Kidney tubule cell (primary cell): ENCODE measurements at places on chromosomes 16 and 17.

DNA sequence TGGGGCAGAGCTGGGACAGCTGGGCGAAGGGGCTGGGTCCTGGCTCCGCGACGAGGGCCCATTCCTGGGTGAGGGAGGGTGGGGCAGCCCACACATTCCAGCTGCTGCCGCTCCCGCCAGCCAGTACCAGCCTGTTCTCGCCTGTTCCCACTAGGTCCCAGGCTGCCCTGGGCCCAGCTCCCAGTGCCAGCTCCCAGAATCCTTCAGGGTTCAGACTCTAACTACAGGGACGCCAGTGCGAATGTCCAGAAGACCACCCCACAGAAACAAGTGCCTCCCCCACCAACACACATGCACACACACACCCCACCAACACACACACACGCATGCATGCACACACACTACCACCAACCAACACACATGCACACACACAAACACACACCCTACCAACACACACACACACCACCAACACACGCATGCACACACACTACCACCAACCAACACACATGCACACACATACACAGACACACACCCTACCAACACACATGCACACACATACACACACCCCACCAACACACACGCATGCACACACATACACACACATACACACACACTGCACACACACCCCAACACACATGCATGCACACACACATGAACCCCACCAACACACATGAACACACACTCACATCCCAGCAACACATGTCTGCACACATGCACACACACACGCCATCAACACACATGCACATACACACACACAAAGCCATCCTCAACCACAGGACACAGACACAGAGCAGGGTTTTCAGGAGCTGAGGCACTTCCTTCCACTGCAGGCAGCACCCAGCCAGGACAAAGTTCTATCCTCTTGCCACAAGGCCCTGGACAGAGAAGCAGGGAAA, 27.5 kb upstream of the KRT17 start:
- no peak for DNase-seq

DNA sequence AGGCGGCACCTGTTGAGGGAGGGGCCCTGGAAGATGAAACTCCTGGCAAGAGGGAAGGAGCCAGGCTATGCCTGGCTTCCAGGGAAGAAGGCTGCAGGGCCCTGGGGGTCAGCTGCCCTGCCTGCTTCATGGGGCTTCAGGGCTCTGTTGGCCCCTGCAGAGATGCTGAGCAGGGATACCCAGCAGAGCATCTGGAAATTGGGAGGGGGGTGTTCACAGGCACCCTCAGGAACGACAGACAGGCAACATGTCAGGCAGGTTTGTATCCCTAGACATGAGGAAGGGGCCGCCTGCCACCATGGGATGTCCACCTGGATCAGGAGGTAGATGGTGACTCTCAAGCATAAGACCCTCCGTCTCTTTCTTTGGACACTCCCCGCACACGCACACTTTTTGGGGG, 13.8 kb upstream of the ZNF423 start:
- DNase-seq = no peak

- peak; percentile 43 for DNase-seq
Measured at GRCh38 chr16:80366023-80366422, 174.8 kb upstream of the DYNLRB2 start.

GRCh38 chr16:88601313-88602036, 31.3 kb downstream of the ZC3H18 start:
- DNase-seq = no peak

DNA sequence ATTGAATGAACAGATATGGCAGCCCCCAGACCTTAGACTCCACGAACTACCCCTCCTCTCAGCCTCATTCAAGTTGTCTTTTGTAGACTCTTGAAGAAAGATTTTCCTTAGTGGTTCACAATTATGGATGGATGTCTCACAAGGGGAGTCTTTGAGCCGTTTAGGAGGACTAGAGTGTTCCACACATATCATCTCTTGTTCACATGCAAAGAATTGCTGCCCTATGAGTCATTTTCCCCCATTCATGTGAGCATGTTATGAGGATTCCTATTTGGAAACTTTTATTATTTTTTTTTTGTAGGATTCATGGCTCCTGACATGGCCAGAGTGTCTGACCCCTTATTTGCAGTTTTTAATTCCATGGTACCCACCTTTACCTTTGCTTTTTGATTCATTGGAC, 237.1 kb downstream of the SHISA9 start:
- DNase-seq = peak; percentile 43

- DNase-seq = no peak
Measured at GRCh38 chr17:60902399-60902798, 224.7 kb downstream of the BCAS3 start.

DNA sequence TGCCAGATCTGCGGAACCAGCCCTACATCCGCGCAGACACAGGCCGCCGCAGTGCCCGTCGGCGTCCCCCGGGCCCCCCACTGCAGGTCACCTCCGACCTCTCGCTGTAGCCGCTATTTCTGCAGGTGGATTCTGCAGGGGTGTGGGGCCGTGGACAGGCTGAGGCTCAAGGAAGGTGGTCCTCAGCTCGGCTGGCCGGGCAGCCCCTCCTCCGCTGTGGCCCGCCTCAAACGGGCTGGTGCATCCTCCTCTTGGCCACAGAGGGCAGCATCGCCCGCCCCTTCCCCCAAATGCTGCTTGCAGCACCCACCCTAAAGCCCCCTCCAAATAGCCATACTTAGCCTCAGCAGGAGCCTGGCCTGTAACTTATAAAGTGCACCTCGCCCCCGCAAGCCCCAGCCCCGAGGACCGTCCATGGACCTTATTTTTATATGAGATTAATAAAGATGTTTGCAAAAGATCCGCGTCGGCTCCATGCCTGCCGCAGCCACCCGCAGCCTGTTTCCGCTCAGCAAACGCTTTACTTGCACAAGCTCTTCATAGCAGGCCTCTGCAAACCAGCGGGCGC, 14.9 kb downstream of the SPATA32 start:
- peak; percentile 20 for DNase-seq

GRCh38 chr17:41868568-41868967, 3.3 kb upstream of the KLHL11 start:
- DNase-seq = no peak

DNA sequence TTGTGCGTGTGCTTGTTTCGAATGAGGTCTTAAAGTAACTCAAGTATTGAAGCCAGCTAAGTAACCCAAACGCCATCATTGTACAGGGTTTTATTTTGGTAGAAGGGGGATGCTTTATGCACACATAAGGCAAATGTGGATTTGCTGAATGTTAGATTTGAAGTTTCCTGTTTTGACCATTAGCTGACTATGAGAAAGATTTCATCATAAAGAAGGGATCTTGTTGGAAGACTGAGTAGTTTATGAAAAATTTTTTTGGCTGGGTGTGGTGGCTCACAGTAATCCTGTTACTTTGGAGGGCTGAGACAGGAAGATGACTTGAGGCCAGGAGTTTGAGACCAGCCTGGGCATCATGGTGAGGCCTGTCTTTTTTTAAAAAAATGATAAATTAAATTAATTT, 10.0 kb upstream of the ZFP3 start:
- no peak for DNase-seq

GRCh38 chr17:78526231-78527025, 50.8 kb downstream of the DNAH17 start:
- peak; percentile 27 for DNase-seq

DNA sequence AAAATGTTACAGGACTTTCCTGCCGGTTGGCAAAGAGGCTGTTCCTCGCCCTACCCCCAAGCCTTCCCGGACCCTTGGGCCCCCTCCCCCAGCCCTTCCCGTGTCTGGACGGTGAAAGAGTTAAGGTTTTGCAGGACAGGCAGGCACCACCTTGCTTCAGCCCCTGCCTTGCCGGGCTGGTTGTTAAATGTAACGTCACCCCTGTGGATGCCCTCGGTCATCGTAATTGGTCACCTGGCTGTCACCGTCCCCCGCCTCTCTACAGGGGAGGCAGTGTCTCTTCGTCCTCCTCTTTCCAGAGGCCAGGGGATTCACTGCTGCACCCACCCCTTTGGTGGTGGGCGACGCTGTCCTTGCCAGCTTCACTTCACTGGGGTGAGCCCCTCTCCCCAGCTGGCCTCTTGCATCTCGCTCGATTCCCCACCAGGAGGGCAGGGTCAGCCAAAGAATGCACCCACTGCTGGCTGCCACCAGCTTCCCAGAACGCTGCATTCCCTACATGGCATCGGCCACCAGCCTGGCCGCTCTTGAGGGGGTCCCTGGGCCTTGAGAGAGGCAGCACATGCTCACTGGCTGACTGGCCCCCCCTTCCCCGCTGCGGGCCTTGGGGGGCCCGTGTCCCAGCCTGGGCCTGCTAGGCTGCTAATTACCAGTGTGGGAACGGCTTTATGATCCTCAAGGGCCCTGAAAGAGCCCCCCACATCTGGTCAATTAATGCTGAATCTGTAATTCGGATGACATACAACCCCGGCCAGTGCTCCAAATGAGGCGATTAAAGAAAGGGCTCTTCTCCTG, 25.2 kb upstream of the GSE1 start:
- DNase-seq = no peak

- DNase-seq = peak; percentile 61
Measured at GRCh38 chr17:42456223-42457106, 2.2 kb upstream of the ATP6V0A1 start.

GRCh38 chr17:38702166-38702915, 2.7 kb upstream of the MLLT6 start:
- peak; percentile 87 for DNase-seq

DNA sequence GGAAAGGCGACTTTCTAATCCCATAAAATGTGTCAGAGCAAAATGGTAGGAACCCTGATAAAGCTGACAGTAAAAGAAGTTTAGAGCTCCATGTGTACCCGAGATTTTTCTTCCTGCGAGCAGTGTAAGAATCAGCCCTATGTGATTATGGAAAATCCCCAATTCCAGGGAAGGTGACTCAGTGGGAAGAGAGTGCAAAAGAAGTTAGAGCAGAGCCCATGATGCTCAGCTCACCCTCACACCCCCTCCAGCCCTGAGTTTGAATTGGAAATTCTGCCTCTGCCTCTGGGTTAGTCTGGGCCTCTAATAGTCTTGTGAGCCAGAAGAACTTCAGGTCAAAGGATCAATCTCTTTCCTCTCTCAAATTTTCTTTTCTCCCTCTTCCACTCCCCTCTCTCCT, 12.5 kb downstream of the C17orf78 start:
- peak; percentile 74 for DNase-seq

- no peak for DNase-seq
Measured at GRCh38 chr16:2829501-2830354, at the start of gene ZG16B. Gene ZG16B (plus strand): TSS chr16:2830303. CDS start chr16:2830442, 139 bp downstream.

GRCh38 chr17:60231691-60232090, 81.9 kb downstream of the CA4 start:
- DNase-seq = peak; percentile 10

- DNase-seq = peak; percentile 98
Measured at GRCh38 chr16:4214215-4214621, 27.7 kb downstream of the SRL start.

DNA sequence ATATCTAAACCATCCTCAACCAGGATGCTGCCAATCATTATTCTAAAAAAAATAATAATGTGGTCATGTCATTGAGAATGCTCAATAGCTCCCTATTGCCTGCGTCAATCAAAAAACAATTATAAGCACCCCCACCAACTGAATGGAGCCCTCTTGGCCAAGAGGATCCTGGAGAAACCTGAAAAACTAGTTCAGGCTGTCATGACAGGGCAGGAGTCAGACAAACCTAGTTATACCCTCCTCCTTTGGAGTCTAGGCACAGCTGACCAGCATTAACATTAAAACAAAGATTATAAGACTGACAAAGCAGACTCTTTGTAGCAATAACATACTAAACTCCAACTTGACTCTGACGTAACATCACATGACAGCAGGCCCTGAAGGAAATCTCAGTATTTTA, 119.2 kb upstream of the CCL2 start:
- DNase-seq = no peak

- DNase-seq = no peak
Measured at GRCh38 chr17:13594310-13594709, 7.4 kb downstream of the HS3ST3A1 start.

DNA sequence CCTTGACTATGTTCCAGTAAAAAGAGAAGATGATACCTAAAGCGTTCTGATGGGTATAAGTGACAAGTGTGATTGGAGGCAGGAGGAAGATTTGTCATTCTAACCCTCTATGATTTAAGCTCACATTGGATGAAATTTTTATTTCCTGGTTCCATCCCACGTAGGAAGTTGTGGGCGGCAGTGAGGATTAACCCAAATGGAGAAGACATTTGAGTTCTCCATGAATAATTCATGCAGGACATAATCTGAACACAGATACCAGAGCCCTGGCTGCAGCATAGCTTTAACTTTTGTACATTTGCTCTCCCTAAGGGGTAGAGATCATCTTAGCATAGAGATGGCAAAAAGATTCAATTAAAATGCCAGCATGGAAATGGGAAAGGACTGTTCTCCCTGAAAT, 146.3 kb downstream of the SLC39A11 start:
- no peak for DNase-seq

GRCh38 chr17:31508288-31509094, 117.0 kb downstream of the RAB11FIP4 start:
- DNase-seq = no peak

GRCh38 chr17:21089933-21090901, 36.5 kb upstream of the DHRS7B start:
- DNase-seq = no peak

DNA sequence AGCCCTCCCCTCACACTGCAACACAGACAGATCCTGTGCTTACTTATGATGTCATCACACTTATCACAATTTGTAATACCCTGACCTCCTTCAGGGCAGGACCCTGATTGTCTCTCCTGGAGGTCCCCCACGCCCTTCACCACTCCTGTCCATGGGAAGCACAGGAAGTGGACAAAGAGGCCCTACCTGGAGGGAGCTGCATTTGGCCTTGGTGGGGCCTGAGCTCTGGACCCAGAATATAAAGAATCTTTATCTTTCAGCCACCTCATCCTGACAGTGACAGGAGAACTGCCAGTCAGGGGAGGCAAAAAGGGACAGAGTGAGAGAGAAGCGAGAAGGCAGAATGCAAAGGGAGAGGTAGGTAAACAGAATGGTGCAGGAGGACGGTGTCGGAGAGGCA, 303.4 kb upstream of the N4BP1 start:
- no peak for DNase-seq

DNA sequence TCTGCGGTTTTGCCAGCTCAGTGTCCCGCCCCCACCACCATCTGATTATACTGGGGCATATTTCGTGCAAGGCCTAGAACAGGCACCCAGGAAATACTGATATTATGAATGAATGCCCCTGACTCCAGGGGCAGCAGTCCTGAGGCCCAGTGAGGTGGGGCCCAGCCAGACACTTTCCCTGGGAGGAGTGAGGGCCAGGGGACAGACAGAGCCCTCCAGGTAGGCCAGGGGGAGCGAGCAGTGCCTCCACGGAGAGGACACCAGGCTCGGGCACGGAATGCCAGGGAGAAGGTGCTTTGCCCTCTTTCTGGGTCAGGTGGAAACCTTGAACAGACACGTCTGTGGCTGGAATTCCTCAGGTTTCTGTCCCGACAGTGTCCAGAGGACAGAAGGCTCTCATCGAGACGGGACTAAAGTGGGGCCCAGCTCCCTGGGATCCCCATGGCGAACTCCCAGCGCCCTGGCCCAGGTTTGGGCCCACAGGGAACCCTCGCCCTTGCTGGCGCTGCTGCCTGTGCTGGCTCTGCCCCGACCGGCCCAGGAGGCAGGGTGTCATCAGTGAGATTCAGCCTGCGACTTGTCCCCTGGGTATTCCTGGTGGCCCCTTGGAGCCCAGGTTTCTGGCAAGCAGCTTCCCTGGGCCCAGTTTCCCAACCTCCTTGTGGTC, 4.3 kb downstream of the KATNB1 start:
- DNase-seq = no peak
